ENCODE measurements at places on chromosomes 3 and 15.

DNA sequence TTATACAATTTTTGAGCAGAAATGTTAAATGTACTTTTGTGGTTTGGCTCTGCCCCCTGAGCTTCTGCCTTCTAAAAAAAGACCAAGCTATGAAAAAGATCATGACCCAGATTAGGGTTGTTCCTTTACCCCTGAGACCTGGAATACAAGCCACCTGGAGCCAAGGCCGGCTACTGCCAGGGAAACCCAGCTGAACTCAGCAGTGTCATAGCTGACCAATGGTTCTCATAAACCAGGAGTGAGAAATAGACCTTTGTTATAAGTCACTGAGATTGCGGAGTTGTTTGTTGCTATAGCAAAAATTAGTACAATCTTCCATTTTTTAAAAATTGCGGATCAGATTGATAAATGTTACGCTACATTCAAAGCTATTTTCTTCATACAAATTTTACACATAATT lies 1261.7 kb downstream of the ROBO1 start:
- no peak for DNase-seq

DNA sequence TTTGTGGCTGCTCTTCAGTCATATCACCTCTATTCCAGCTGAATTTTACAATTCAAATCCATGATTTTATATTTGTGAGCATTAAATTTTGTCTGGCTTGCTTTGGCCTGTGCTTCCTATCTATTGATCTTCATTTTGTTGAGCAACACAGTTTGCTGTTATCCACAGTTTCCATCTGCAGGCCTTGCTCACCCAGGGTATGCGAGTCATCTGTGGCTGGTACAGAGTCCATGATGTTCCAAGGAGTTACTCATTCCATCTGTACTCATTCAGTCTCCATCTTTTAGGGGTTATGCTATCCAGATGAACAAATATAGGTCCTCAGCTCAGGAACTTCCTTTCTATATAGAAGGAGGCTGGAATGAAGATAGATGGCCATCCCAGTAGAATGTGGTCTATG lies 70.1 kb upstream of the CCK start:
- no peak for DNase-seq

GRCh38 chr3:171711461-171712170 lies 98.7 kb downstream of the PLD1 start:
- DNase-seq, result no peak

- no peak for DNase-seq
Observed at GRCh38 chr3:77682162-77682561, 642.3 kb downstream of the ROBO2 start.

DNA sequence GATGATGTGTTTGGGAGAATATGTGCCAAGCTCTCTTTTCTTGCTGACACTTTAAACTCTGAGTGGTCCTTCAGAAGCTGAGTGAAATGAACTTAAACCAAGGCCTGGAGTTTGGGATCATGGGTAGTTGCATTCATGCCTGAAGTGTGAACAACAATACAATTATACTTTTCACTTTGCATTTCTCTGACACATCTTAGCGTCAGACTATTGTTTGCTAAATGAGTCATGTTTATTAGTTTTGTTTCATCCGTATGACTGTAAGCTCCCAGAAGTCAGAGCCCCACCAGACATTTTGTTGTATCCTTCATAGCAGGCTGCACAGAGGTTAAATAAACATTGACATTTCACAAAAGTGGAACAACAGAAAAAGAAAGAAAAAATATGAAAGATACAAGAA lies 542.6 kb downstream of the TUSC7 start:
- DNase-seq, result no peak

DNA sequence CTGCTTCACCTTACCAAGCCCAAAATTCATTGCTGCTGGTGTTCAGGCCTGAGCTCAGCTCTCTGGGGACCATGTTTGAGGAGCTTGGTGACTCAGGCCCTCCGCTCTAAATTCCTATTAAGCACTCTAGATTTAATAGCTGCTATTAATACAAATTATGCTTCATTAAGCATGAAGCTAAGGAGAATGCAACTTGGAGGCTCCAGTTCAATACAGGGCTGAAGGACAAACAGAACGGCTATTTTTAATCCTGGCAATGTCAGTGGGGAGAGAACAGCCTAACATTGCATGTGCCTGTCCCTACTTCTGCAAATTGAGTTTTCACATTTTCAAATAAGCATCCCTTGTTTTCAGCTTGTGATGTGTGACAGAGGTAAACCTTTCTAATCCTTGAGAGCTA lies 80.1 kb upstream of the TRIM42 start:
- DNase-seq, result no peak

DNA sequence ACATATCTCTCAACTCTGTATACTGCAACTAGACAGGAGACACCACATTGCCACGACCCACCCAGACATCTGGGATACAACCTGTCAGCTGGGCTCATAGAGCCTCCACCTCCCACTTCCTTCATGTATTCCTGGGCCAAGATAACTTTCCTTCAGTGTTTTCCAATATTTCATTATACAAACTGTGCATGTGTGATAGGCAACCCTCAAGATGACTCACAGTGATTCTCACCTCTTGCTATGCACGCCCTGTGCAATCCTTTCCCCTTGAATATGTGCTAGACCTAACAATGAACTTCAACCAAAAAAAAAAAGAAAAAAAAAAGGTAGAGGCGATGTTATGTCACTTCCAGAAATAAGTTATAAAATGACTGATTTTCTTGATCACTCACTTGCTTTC lies 138.0 kb upstream of the ALCAM start:
- DNase-seq, result no peak
